Amniotic stem cell (primary cell): ENCODE measurements at places on chromosomes 4 and X.

- DNase-seq, result no peak
Observed at GRCh38 chr4:25608644-25609043, 47.0 kb upstream of the SLC34A2 start.

- no peak for DNase-seq
Observed at GRCh38 chr4:1105662-1106061, 7.7 kb downstream of the RNF212 start.

- no peak for DNase-seq
Observed at GRCh38 chr4:184424993-184425758, 49.2 kb downstream of the IRF2 start.

GRCh38 chr4:115781528-115782146 is 668.2 kb upstream of the NDST4 start:
- no peak for DNase-seq

DNA sequence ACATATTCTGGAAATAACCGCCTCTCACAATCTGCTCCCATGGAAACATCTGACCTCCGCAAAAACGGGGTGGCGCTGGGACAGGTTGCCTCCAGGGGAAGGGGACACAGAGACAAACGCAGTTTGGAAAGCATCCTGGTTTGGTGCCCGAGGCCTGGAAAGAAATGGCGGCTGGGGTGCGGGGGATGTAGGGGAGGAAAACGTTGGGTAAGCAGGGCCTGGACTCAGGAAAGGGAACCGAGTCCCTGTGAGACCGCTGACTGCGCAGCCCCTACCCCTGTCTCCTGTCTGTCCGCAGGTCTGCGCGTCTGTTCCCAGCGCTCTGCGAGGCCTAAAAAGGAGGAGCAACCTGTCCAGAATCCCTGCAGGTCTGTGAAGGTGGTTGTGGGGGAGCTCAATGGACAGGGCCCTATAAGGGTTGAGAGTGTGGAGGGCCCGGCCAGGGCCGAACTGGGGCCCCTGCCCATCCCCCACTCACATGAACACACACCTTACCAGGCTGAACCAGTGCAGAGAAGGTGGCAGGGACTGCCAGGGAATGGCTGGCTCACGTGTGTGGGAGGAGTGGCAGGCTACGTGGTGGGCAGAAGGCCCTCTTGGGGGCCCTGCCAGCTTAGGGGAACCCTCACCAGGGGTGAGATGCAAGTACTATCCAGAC is 672 bp downstream of the TCEAL3 start:
- DNase-seq, result no peak
